ENCODE measurements at places on chromosomes 13 and 19. TPM values are rescaled to one million over a fixed set of nuclear protein-coding genes. Genes with fewer than 3 reads are reported as not detected.

GRCh38 chr19:1073063-1073955 lies 6.3 kb downstream of the ARHGAP45 start:
- DNase-seq: no peak

DNA sequence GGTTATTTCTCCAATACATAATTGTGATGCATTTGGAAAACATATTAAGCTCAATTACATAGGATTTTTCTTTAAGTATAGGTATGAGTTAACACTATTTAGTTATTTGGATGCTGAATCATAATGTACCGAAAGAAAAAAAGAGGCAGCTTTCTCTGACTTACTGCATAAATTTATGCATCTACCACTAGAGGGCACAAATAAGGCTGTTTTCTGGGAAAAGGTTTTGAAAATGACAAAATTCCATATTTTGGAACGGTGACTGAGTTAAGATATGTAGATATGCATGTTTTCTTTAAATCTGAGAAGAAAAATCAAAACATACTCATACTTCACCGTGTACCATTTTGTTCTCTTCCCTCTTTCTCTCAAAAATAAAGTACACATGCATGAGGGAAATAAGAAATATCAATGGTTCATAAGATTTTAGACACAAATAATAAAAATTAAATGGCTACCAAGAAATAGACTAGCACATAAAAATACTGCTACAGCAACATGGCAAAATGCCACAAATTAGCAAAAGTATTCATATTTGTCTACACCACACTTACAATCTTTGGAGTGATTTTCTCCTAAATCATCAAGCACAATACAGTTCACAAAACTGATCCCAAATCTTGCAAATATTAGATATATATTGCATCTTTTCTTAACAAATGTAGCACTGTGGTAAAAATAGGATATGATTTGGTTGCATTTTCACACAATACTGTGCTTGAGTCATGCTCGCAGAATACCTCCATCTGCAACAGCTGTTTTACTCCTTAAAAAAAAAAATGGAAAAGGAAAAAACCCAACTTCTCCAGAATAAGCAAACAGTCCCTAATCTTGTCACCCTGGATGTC lies 260.0 kb downstream of the FGF14 start:
- peak; percentile 14 for DNase-seq

GRCh38 chr13:97226788-97227627 lies 4.9 kb downstream of the MBNL2 start:
- DNase-seq: peak; percentile 21

Gene ZNF563
- 6.4 TPM for total RNA-seq

Gene FGF22
- not detected for total RNA-seq

DNA sequence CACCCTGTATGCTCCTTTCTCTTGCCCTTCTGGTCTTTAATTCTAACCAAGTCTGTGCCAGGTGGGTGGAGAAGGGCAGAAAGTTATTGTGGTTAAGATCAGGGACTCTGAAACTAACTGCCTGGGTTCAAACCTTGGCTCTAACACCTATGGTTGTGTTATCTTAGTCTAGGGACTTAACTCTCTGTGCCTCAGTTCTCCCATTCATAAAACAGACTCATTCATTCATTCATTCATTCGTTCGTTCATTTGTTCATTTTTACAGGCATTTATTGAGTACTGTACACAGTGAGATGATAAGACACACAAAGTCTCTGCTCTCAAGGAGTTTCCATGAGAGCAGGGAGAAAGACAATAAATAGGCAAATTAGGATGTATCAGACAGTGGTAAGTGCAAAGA lies 30.1 kb downstream of the SOX21 start:
- no peak for DNase-seq

DNA sequence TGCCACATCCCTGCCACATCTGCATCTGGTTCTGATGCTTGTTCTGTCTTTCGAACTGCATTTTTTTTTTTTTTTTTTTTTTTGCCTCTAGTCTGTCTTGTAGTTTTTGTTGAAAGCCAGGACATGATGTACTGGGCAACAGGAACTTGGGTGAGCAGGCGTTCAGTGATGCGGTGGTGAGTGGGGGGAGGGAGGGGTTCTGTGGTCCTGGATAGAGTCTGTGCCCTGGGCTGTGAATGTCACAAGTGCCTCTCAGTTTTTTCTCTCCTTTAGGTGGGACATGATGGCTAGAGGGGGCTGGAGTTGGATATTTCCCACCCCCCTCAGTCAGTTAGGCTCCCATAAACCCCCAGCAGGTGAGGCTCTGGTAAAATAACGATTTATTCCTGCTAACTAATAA lies 3.5 kb downstream of the CEACAM4 start:
- DNase-seq: no peak

DNA sequence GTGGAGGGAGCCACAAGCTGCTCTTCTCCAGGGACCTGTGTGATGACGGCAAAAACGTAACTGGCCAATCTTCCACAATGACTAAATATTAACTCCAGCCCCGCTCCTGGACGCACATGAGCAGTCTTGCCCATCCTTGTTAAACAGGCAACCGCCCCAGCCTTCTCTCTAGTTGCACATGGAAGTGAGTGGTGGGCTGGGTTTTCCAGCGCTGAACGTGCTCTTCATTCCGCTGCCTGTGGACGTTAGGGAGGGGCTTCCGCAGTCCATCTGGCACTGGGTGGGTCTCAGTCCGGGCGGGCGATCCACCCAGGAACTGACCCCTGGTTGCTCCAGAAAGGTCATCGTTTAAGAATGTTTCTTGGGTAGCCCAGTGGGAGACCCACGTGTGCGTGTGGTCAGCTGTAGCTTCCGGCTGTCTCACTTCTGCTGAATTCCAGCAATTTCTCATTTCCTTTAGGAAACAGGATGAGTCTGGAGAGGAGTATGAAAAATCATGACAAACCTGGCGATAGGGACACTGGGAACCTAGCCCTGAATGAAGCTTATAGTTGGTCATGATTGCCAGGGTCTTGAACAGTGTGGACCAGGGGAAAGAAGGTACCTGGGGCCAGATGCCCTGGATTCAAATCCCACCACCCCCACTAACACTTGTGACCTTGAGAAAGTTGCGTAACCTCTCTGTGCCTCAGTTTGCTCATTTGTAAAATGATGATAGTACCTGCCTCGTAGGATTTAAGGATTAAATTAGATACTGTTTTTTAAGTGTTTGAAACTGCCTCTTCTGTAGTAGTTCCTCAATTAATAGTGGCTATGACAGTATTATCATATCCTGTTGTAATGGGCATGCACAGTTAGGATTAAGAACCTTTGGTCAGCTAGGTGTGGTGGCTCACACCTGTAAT lies 92.6 kb downstream of the SIPA1L3 start:
- DNase-seq: peak; percentile 99

- DNase-seq: no peak
These were observed 13.3 kb downstream of the LSM4 start for GRCh38 chr19:18309525-18310064.

Gene CACTIN
- 35.8 TPM for total RNA-seq

DNA sequence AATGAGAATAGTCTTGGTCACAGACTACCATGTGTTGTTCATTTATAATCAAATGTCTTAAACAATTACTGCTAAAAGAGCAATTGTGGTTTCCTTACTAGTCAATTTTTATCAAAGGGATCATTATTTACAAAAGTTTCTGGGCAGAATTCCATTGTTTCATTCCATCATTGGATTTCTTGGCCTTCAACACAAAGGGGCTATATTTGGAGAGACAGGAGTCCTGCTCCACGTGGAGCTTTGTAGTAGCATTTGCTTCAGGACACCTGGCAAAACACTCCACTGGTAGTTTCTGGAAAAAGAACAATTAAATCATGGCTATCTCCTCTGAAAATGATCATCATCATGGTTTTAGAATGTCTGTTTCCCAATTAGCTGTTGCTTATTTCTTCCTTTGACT lies 22.3 kb upstream of the STARD13 start:
- no peak for DNase-seq

DNA sequence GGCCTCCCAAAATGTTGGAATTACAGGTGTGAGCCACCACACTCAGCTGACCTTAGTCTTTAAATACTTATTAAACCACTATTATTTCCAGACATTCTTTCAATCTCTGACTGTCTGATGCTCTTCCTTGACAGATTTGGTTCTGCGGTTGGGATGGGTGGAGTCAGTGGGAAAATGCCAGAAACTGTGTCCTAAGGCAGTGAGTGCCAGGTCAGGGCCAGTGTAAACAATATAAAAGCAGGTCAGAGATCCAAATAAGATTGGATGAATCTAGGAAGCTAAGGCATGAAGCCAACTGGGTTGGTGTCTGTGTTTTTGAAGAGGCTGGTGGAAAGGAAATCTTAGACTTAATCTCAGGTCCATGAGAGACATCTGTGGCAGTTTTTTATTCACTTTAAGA lies 74.7 kb downstream of the KLF5 start:
- peak; percentile 33 for DNase-seq

DNA sequence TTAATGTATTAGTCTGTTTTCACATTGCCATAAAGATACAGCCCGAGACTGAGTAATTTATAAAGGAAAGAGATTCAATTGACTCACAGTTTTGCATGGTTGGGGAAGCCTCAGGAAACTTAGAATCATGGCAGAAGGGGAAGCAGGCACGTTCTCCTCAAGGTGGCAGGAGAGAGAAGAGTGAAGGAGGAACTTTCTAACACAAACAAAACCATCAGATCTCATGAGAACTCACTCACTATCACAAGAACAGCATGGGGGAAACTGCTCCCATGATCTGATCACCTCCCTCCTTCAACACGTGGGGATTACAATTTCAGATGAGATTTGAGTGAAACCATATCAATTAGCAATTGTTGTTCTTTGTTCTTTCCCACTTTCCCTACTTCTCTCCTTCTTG lies 689.0 kb upstream of the SLITRK1 start:
- DNase-seq: no peak

Gene MFSD12
- 115 TPM for total RNA-seq

Gene ZNF85
- total RNA-seq: 14.0 TPM

GRCh38 chr19:51521781-51522180 lies 9.7 kb downstream of the SIGLEC6 start:
- no peak for DNase-seq

DNA sequence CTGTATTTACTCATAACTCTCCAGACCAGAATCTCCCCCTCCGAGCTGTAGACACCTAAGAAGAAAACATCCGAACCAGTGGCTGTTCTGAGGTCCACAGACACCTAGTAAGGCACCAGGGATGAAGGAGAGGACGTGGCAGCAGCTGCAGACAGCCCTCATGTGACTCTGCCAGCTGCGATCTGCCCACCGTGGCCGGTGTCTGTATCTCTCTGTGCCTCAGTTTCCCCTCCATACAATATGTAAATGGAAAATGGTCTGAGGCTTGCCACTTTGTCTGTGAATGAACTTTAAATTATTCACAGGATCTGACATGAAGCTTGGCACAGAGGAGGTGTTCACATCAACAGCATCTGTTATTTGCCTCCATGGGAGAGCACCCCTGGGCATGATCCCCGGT lies 2.4 kb downstream of the CEACAM4 start:
- no peak for DNase-seq

DNA sequence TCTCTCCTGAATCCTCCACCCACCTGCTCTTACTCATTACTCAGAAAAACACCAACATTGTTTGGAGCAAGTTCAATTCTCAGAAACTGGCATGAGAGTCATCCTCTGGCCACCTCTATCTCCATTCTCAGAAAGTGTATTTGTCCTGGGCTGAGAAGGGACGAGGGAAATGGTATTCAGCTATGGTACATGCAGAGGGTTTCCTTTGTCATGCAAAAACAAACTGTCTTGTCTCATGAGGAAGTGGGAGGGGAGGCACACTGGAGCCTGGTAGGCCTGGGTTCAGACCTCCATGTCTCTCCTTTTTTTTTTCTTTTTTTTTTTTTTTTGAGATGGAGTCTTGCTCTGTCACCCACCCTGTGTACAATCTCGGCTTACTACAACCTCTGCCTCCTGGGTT lies 31.9 kb upstream of the LILRA2 start:
- no peak for DNase-seq

Gene CELF5
- not detected for total RNA-seq

GRCh38 chr19:7068599-7068998 lies 904 bp upstream of the ZNF557 start:
- no peak for DNase-seq

DNA sequence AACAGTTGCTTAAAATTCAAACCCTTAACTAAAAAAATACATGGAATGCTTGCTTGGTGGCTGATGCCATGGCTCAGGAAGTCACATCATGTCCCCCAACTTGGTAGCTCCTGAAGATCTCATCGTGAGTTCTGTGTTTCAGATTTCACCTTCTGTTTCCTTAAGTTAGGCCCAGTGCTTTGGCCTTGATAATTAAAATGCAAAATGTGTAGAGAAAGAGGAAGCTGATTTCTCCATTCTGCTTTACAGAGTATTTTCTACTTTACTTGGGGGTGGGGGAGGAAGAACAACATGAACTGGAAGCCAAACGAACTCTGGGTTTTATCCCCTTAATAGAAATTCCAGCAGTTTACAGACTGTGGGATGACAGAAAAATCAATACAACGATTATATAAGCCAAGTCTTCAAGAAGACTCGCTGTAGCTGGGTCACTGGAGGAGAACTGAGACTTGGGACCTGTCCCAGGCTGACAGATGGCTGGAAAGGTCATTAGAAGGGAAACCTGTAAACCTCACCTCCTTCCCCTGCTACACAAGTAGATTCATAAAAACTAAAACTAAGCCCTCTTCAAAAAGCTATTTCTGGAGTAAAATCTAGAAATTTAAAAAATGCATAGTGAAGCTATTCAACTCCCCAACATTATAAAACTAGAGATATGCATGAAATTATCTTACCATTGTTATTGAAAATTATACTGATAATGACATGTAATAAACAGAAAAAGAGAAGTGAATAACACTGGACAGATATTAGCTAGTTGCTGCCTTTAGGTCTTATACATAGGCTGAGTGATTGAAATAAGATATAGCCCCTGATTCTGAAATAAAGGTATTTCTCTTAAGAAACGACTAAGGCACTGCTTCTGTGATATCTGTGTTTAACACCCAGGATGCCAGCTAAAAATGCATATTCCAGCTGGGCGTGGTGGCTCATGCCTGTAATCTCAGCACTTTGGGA lies 22.1 kb upstream of the GGACT start:
- no peak for DNase-seq

Gene KANK3
- total RNA-seq: 1.2 TPM

DNA sequence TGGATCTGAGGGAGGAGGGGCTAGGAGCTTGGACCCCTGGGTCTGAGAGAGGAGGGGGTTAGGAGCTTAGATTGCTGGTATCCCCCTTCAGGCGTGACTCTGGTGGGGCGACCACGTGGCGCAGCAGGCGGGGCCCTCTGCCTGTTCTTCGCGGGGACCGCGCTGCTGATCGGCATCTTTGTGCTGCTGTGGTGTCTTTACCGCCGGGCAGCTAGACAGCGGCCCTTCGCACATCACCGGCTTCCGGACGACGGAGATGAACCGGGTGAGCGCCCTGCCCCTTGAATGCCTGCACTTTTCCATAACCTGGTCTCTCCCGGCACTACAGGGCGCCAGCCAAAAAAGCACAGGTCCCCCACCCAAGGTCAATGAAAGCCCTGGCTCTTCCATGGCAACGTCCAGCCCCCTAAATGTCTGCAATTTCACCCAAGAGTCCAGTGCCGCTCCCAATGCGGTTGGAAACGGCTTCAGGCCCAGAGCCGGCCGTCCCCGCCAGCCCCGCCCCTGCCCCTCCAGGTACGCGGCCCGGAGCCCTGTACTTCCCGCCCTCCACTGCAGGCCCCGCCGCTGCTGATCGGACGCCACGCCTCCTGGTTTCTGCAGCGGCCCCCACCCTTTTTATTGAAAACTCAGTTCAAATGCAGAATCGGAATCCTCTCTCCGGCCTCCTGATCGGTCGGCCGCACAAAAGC lies 2.8 kb downstream of the GFY start:
- DNase-seq: no peak
